ENCODE measurements at places on chromosomes 12 and 14. TPM values are rescaled to one million over a fixed set of nuclear protein-coding genes. Genes with fewer than 3 reads are reported as not detected.

RASSF9 gene
- 0.46 TPM for total RNA-seq

SLC5A8 gene
- total RNA-seq: not detected

STK38L gene
- 13.7 TPM for total RNA-seq

FITM1 gene
- not detected for total RNA-seq

HNRNPC gene
- total RNA-seq: 834 TPM

TSPAN11 gene
- total RNA-seq: 0.03 TPM

GYS2 gene
- not detected for total RNA-seq

SMOC1 gene
- total RNA-seq: 21.8 TPM

STYK1 gene
- 0.28 TPM for total RNA-seq

RD3L gene
- total RNA-seq: not detected

CMKLR1 gene
- total RNA-seq: not detected

SYNE3 gene
- total RNA-seq: 0.21 TPM

TAOK3 gene
- 10.3 TPM for total RNA-seq

ALG10B gene
- total RNA-seq: 6.7 TPM

FNTB gene
- 21.8 TPM for total RNA-seq

OAS3 gene
- total RNA-seq: 34.6 TPM

SDR9C7 gene
- total RNA-seq: not detected

MYH6 gene
- not detected for total RNA-seq

CLEC12A gene
- total RNA-seq: not detected

RIPK3 gene
- total RNA-seq: not detected

LALBA gene
- not detected for total RNA-seq

TSFM gene
- 71.8 TPM for total RNA-seq

EFS gene
- not detected for total RNA-seq

RECQL gene
- total RNA-seq: 62.5 TPM

BICD1 gene
- total RNA-seq: 19.7 TPM

RNF212B gene
- total RNA-seq: not detected

TAS2R50 gene
- total RNA-seq: not detected

TMCC3 gene
- 1.0 TPM for total RNA-seq

KRT83 gene
- 4.1 TPM for total RNA-seq

EML1 gene
- 50.1 TPM for total RNA-seq

LRRC10 gene
- total RNA-seq: not detected

GUCY2C gene
- total RNA-seq: 0.06 TPM

PMCH gene
- total RNA-seq: not detected

NEUROD4 gene
- not detected for total RNA-seq

FOXN4 gene
- 0.05 TPM for total RNA-seq

SVOP gene
- not detected for total RNA-seq

KRT74 gene
- total RNA-seq: not detected

SPATA7 gene
- 4.3 TPM for total RNA-seq

SLC6A12 gene
- 1.0 TPM for total RNA-seq

TSPAN19 gene
- not detected for total RNA-seq

PAPOLA gene
- total RNA-seq: 107 TPM

PUS1 gene
- total RNA-seq: 83.7 TPM

CIDEB gene
- 0.14 TPM for total RNA-seq

DBX2 gene
- total RNA-seq: not detected

TAS2R46 gene
- total RNA-seq: not detected

GAS2L3 gene
- 8.3 TPM for total RNA-seq

SYCP3 gene
- 0.12 TPM for total RNA-seq

KHNYN gene
- 30.9 TPM for total RNA-seq

OTOGL gene
- total RNA-seq: 0.04 TPM

ESPL1 gene
- 20.0 TPM for total RNA-seq

RASSF8 gene
- 10.4 TPM for total RNA-seq

TAS2R20 gene
- total RNA-seq: not detected
